Stomach (tissue), 19 donors: ENCODE measurements at places on chromosomes 6 and 20. TPM values are rescaled to one million over a fixed set of nuclear protein-coding genes. Genes with fewer than 3 reads are reported as not detected.

- DNase-seq = peak; percentile 54
These were observed 697 bp upstream of the CEP43 start for GRCh38 chr6:166998256-166999144.

ULBP3 gene
- 4.6 TPM for total RNA-seq

GRCh38 chr6:127191716-127192115 lies 73.2 kb downstream of the RSPO3 start:
- no peak for DNase-seq

GLO1 gene
- 132 TPM for total RNA-seq

GRCh38 chr20:57964011-57964862 lies 254.4 kb upstream of the PMEPA1 start:
- no peak for DNase-seq

DNA sequence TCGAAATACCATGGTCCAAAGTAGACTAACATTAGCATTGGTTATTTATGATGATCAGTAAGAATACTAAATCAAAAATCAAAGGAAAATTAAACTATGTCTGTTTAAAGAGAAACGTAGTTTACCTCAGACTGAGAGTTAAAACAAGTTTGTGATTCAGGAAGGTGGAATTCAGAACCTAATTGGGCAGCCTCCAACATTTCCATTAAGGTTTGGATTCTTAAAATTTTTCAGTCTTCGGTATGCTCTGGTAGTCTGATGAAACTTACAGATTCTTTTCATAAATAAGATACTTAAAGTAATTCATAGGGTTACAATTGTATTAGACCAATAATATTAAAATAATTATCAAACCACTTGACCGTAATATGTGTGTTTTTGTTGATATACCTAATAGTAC lies 18.6 kb downstream of the HFE start:
- no peak for DNase-seq

- no peak for DNase-seq
These were observed 23.1 kb downstream of the VPS52 start for GRCh38 chr6:33248643-33248931.

ZNF292 gene
- total RNA-seq = 9.6 TPM

CTCFL gene
- total RNA-seq = not detected

- no peak for DNase-seq
These were observed 290.8 kb downstream of the THBS2 start for GRCh38 chr6:168962886-168963285.

GRCh38 chr6:170370416-170370815 lies 63.9 kb downstream of the FAM120B start:
- DNase-seq = no peak

DNA sequence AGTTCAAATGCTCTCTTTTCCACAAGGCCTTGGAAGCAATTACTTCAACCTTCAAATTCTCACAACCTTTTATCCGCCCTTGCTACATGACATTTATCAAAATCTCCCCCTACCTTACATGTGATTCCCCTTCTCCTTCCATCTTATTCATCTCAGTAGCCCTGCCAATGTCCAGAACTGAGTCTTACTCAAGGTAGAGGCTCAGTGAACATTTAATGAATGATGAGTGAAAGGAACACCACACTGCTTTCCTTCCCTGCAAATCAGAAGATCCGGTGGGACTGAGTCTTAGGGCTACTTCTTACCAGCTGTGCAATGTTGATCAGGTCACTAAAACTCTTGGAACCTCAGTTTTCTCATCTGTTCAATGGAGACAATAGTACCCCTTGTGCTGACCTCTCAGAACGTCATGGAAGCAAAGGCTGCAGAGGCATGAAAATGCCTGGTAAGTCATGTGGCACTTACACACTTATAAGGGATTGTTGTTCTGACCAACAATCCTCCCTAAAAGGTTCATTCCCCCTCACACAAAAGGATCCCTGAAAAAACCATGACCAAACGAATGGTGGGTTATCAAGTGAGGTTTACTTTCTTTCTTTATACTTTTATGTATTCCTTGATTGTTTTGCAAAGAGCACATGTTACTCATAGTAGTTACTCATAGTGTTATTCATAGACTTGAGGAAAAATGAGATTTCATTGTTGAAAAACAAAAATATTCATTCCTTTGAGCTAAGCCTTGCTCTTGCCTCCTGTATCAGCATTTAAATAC lies 6.5 kb downstream of the MDGA1 start:
- no peak for DNase-seq

- no peak for DNase-seq
These were observed 521.0 kb upstream of the EPHA7 start for GRCh38 chr6:93940381-93940780.

ECT2L gene
- not detected for total RNA-seq

- DNase-seq = no peak
These were observed 1.2 kb downstream of the DNMT3B start for GRCh38 chr20:32763202-32764004.

DNA sequence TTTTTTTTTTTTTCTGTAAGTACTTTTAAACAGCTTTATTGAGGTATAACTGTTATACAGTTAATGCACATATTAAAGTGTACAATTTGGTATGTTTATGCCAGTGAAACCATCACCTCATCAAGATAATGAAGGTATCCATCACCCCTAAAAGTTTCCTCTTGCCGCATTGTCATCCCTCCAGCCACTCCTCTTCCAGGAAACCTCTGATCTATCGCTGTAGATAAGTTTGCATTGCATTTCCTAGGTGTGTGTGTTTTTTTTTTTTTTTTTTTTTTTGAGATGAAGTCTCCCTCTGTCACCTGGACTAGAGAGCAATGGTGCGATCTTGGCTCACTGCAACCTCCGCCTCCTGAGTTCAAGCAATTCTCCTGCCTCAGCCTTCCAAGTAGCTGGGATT lies 3.1 kb downstream of the SLX4IP start:
- DNase-seq = no peak

DNA sequence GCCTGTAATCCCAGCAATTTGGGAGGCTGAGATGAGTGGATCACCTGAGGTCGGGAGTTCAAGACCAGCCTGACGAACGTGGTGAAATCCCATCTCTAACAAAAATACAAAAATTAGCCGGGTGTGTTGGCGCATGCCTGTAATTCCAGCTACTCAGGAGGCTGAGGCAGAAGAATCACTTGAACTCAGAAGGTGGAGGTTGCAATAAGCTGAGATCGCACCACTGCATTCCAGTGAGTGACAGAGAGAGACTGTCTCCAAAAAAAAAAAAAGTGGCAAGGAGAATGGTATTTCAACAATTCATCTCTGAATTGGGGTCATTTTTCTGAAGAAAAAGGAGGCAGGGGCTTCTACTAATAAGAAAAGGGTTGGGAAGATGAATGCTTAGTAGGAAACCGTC lies 111.5 kb upstream of the NHSL1 start:
- DNase-seq = no peak

DNA sequence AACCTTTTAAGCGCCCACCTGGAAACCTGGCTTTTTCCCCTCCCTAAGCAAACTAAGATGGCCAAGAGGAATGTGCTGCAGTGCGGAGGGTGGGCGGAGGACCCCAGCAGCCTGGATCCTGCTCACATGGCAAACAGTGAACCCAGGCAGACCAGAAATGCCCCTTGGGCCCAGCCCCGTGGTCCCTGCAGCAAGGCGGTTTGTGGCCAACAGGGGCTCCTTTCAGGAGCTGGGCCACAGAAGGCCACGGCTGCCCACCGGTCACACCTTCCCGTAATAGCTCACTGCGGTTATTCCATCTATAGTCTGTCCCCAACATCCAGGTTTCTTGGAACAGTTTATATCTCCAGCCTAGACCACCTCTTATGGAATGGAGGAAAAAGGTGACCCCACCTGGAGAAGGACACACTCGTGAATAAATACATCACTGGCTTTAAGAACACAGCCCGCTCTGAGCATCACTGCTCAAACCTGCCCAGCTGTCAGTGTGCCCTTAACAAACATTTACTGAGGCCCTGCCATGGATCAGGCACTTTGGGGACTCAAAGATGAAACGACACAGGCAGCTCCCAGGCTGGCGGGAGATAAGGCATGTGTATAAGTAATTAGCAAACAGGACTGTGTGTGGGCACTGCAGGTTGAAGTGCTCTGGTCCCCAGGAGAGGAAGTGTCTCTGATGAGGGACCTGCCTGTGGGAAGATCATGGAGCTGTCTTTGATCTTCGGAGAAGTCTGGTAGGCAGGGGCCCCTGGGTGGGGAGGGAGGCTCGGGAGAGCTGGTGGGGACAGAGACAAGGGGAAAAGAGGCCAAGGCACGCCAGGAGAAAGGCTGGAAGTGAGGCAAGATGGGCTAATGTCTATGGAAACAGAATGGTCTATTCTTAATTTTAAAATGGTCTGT lies 3.2 kb upstream of the TUBB1 start:
- DNase-seq = peak; percentile 67

DNA sequence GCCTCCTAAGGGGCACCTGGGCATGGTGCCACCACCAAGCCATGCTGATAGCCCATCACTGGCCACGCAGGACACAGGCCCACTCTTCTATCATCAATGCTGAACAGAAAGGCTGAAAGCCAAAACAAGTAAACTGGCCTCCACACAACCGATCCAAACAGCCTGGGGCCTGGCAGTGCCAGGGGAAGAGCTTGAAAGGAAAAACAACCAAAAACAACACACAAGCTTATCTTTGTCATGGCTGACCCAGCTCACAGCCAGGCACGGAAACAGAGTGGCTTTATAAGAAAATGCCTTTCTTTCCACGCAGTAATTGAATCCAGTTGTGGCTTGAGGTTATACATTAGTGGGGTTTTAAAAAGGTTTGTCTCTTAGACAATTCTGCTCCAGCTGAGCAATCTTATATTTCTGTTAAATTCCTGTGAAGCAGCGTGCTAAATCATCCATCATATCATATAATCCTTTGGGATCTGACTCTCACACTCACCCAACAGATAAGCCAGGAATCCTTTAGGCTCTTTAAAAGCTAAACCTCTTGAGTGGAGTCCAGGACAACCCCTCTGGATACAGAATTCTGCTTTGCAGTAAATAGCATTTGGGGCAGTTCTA lies 65.4 kb upstream of the SLC22A16 start:
- DNase-seq = no peak

GRCh38 chr20:49228676-49229075 lies 9.5 kb downstream of the DDX27 start:
- no peak for DNase-seq

SIGLEC1 gene
- total RNA-seq = 1.7 TPM

DNA sequence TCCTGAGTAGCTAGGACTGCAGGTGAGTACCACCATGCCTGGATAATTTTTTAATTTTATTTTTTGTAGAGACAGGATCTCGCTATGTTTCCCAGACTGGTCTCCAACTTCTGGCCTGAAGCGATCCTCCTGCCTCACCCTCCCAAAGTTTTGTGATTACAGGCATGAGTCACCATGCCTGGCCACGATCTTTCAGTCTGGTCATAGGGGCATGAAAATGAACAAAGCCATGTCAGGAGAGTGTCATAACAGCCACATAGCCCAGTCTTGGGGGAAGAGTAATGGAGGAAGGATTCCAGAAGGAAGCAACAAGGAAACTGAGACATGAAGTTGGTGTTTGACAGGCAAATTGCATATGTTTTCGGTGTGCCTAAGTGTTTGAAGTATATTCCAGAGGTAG lies 17.0 kb upstream of the SNX3 start:
- DNase-seq = no peak

C20orf141 gene
- total RNA-seq = not detected

SMOC2 gene
- 132 TPM for total RNA-seq

FAXC gene
- total RNA-seq = 52.5 TPM

PTCHD4 gene
- total RNA-seq = 0.29 TPM

GRCh38 chr6:16723402-16723801 lies 37.9 kb downstream of the ATXN1 start:
- no peak for DNase-seq

- DNase-seq = no peak
These were observed 40.0 kb downstream of the ALDH8A1 start for GRCh38 chr6:134909701-134910592.

DNA sequence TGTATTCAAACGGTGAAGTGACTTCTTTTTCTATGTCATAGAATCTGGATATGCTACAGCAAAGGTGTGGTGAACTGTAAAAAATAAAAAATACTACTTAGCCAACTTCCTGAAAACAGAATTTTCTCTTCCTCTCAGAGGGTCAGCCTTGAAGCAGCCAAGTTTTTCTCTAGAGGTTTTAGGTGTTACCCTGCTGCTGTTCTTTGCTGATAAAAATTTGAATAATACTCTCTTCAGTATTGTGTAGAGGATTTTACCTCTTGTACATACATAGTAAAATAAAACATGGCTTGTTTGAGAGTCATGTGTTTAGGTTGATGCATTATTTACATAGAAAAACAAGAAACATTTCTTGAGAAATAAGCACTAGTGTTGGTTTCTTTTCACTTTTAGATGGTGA lies 458.4 kb downstream of the TBC1D32 start:
- DNase-seq = no peak

- no peak for DNase-seq
These were observed 94.7 kb downstream of the RTN4IP1 start for GRCh38 chr6:106534564-106534982.

GRCh38 chr20:43761386-43762340 lies 34.9 kb upstream of the GTSF1L start:
- no peak for DNase-seq

SLC9A8 gene
- total RNA-seq = 21.0 TPM

- DNase-seq = no peak
These were observed 112.9 kb upstream of the JAG1 start for GRCh38 chr20:10786678-10787077.
